Activated CD4-positive, alpha-beta T cell treated with anti-CD3 and anti-CD28 coated beads for 24 hours (primary cell): ENCODE measurements at places on chromosomes 5 and 9.

DNA sequence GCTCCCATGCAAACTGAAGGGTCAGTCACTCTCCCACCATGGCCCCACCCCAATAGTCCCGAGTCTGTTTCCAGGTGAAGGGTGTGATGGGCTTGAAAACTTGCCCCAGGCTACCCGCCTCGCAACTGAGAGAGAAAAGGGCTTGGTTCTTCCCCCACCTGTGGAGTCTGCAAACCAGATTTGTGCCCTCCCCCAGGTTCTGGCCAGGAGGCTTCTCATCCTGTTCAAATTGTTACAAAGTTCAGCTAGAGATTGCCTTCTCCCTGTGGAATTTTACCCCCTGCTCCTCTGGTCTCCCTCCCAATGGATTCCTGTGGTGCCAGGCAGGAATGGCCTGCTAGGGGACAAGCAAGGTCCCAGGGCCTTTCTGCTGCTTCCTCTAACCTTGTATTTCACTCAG, 93.1 kb upstream of the ACO1 start:
- no peak for DNase-seq

DNA sequence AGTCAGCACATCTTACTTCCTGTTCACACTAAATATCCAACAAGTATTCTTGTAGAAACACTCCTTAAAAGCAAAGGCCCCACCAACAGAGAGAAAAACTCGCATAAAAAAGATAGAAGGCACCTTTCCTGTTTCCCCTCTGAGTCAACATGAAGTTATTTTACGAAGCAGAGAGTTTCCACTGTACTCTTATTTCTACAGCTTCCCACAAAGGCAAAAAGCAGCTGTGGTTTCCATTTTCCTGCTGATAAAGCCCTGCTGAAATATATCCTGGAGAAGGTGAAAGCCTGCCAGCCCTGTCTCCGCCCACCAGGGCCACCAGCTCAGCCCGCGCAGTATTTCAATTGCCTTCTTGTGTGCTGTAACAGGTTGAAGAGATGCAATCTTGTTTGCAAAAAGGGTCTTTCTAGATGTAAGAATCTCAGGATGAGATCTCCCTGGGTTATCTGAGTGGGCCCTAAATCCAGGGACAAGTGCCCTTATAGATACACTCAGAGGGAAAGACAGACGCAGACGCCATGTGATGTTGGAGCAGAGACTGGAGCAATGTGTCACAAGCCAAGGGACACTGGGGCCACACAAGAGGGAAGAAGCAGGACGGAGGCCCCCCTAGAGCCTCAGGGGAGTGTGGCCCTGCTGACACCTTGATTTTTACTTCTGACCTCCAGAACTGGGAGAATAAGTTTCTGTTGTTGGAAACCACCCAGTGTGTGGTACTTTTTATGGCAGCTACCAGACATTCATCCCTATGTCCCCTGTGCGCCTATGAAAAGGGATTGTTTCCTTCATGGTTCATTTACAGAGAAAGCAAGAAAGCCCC, 19.9 kb downstream of the SEMA4D start:
- DNase-seq: no peak

DNA sequence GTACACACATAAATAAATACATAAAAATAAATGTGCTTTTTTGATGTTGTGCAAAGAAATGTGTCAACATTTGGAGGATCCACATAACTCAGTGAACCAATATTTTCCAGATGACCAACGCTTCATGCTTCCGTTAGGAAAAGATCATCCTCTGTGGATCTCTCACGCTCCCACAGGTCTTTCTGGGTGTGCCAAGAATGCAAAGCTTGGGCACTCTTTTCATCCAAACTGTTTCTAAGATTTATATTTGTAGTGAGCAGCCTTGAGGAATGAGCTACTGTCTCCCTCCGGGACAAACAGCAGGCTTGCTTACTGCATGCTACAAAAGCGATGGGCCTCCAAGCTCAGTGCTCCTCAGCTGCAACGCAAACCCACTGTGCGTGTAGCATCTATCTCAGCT, 46.2 kb upstream of the RUFY1 start:
- DNase-seq: no peak

DNA sequence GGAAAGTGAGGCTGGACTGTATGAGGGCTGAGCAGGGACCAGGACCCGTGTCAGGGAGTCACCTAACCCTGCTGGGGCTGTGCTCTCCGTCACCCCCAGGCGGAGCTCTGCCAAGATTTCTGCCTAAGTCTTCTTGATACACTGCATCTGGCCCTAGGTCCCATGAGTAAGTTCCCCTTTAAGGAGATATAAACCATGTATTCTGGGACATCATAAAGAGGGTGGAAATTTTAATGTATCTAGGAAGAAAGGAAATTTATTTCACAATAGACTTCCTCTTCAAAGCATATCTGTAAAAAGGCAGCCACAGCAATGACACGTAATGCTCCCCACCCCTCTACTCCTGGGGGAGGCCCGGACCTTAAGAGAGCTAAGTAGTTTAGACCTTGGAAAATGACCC, 183.4 kb downstream of the FBXL7 start:
- no peak for DNase-seq

DNA sequence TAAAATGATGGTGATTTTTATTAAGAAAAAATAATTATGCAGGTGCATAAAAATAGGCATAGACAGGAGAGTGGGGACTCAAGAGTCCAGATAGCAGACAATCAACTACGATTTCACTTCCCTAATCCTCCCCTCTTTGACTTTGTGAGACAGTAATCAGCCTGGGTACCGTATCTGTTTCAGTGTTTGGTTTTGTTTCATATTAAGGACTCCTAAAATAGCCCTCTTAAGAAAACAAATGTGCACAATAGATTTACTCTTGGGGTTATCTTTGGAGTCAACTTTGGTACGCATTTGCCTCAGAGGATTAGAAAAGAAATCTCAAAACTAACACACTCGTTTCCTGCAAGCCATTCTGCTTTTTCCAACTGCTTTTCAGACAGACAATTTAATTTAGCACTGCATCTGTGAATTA, 96.3 kb downstream of the ZNF608 start:
- no peak for DNase-seq

DNA sequence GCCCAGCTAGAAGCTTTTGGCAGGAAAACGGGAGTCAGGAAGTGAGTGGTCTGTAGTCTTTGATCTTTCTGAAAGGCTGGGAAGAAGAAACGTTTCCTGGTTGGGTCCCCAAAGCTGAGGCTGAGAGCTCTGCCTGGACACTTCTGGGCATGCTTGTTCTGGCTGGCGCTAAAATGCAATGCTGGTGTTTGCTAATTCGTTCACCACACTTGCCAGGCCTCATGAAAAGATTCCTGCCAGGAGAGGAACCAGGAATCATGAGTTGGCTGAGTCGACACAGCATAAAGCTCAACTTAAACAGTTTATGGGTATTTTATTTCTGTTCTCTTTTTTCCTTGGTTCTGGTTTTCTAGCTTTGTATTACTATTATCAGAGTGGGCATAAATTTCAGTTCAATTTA, 10.7 kb upstream of the PTGR1 start:
- DNase-seq: no peak

DNA sequence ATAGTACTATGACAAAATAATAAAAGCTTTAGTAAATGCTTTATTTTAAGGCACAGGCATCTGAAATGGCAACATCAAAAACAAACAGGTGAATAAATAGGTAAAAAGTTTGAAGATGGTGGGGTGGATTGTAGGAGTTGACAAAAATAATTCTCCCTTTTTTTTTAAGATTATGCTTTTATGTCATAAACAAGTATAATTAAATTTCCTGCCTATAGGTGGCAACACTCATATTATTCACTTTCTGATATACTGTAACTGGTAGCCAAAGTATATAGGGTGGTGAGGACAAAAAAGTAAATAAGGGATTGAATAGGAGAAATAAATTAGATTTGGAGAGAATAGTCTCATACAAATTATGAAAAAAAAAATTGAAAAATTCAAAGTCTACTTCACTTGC, 120.0 kb upstream of the ACOT12 start:
- DNase-seq: no peak
